ENCODE measurements at places on chromosomes 2 and 18.

DNA sequence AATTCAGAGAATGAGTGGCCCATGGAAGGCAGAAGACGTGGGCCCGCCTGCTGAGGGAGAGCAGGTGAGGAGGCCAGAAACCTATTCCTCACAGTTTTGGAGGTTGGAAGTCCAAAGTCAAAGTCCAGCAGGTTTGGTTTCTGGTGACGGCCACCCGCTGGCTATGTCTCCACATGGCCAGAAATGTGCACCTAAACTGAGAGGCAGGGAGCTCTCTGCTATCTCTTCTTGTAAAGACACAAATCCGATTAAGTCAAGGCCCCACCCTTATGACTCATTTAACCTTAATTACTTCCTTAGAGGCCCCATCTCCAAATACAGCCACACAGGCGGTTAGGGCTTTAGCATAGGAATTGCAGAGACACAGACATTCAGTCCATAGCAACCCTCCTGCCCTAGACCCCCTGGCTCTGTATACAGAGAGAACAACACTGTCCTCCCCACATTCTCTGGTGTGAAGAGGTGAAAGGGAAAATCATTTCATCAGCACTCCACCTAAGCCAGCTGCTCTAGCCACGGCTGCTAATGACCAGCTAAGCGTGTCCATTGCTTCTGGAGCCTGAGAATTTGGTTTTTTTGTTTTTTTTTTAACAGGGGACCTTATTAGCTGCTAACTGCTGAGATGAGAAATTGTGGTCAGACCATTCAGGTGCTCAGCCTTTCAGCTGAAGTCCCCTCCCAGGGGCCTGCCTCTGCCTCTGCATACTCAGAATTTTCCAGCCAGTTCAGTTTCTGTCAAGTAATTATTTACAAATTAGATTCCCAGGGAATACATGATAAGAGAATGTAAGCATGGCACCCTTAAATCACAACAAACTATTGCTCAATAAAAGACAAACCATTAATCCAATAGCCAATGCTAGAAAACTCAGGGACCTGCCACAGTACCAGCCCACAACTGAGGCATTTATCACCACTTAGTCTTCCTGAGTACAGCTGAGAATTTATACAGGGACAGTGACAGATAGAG is 368.7 kb upstream of the ID2 start:
- DNase-seq: no peak

- DNase-seq: no peak
Measured at GRCh38 chr18:9422816-9423519, 52.3 kb upstream of the RALBP1 start.

- no peak for DNase-seq
Measured at GRCh38 chr2:152086231-152086630, 12.6 kb downstream of the CACNB4 start.

DNA sequence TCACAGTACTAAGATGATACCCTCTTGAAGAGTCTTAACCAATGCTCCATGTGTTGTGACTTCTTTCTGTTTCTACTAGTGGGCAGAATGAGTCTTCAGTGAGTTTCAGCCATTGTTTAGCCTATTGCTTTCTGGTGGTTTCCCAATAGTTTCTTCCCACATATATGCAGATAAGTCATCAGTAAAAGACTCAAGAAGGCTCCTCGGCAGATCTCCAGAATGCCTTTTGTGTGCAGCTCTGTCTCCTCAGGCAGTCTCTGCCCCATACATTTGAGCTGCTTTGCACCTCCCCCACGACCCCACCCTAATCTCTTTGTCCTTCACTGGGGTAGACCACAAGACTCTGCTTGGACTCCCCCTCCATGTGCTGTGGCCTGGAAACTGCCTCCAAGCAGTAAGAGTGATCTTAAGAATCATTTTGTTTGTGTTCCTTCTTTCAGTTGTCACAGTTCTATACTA is 71.6 kb upstream of the CHRNA1 start:
- DNase-seq: peak; percentile 76

Measured in HFF-Myc (cell line).